ENCODE measurements at places on chromosomes 6 and 20.

DNA sequence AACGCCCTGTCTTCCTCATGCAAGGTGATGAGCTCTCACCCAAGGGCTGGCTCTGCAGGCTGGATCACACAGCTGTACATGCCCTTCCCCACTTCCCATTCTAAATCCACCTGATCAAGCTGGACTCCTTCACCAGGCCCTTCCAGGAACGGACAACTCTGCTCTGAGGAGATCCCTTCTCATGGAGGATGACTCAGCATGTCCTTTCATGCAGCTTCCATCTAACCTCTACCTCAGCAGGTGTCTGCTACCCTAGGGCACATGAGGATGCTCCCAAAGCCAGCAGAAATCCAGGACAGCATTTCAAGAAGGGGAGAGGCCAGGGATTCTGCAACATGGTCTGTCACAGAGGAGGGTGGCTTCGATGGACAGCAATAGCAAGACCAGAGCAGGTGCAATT lies 61.2 kb downstream of the PCSK2 start:
- DNase-seq = no peak

DNA sequence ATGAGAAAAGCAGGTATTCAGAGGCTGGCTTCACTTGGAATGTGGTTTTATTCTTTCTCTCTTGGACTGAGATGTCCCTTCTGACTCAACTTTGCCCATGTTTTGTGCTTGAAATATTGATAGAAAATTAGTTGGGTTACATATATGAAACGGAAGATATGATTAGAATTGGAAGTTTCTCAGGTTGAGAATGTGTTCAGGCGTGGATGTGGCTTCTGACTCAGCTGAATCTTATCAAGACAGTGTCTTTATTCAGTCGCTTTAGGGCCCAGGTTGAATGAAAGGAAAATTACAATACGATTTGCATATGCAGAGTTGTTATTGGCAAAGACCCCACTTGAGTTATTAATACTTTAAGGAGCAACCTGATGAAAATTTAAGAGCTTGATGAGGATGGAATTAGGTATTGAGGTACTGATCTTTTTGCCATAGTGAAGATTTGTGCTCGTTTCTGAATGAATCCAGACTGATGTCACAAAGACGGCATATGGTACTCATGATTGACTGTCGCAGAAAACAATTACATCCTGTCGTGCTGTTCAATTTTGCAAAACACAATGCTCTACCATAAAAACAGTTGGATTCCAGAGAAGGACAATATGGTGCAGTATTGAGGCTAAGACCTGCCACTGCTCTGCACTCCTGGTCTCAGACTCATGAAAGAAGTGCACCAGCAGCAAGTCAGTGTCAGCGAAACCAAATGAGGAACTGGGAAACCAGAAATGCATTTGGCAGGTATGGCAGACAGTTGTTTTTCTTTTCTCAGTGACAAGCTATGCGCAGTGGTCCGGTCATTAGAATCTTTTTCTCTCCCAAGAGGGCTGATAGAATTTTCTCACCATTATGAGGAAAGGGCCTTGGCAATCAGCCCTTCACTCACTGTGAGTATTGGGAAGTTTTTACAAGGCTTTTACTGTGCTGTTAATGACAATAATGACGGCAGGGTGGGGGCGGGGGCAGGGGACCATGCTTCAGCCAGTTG lies 158.3 kb downstream of the DOK5 start:
- DNase-seq = no peak

DNA sequence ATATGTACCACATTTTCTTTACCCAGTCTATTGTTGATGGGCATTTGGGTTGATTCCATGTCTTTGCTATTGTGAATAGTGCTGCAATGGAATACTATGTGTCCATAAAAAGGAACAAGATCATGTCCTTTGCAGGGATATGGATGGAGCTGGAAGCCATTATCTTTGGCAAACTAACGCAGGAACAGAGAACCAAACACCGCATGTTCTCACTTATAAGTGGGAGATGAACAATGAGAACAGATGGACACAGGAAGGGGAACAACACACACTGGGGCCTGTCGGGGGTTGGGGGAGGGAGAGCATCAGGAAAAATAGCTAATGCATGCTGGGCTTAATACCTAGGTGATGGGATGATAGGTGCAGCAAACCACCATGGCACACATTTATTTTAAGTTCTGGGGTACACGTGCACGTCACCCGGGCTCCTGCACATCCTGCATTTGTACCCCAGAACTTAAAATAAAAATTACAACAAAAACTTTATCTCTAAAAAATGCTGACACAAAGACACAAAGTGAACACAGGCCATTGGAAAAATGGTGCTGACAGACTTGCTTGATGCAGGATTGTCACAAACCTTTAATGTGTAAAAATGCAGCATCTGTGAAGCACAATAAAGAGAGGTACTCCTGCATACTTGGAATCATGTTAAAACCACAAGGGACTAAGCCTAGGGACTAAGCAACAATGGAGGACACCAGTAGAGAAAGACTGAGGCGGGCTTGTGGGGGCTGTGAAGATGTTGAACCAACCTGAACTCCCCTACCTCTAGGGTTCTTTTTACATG lies 48.8 kb downstream of the BCAS1 start:
- no peak for DNase-seq

- DNase-seq = no peak
Observed at GRCh38 chr20:39038495-39038894, 76.4 kb downstream of the DHX35 start.

GRCh38 chr6:105994118-105994590 lies 92.0 kb upstream of the PRDM1 start:
- DNase-seq = no peak

DNA sequence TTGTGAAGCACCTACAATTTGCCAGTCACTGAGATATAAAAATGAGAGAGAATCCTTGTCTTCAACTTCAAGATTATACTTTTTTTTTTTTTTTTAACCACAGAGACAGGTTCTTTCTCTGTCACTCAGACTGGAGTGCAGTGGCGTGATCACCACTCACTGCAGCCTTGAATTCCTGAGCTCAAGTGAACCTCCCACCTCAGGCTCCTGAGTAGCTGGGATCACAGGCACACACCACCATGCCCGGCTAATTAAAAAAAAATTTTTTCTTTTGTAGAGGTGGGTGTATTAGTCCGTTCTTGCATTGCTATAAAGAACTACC lies 51.6 kb upstream of the PMEPA1 start:
- DNase-seq = no peak

GRCh38 chr6:148118244-148118643 lies 224.4 kb upstream of the SASH1 start:
- no peak for DNase-seq

- peak; percentile 42 for DNase-seq
Observed at GRCh38 chr20:31823360-31824124, 4.4 kb downstream of the MYLK2 start.

- no peak for DNase-seq
Observed at GRCh38 chr20:51584116-51584515, 41.6 kb upstream of the NFATC2 start.
